Activated CD4-positive, alpha-beta T cell treated with anti-CD3 and anti-CD28 coated beads, Interleukin-2, amount 50 U/mL, for 24 hours (primary cell): ENCODE measurements at places on chromosomes 2 and 18.
A peak's percentile ranks its signal among the peaks of the same experiment; 100 is the strongest.

GRCh38 chr18:78586586-78586985 is 393.0 kb upstream of the SALL3 start:
- no peak for DNase-seq

DNA sequence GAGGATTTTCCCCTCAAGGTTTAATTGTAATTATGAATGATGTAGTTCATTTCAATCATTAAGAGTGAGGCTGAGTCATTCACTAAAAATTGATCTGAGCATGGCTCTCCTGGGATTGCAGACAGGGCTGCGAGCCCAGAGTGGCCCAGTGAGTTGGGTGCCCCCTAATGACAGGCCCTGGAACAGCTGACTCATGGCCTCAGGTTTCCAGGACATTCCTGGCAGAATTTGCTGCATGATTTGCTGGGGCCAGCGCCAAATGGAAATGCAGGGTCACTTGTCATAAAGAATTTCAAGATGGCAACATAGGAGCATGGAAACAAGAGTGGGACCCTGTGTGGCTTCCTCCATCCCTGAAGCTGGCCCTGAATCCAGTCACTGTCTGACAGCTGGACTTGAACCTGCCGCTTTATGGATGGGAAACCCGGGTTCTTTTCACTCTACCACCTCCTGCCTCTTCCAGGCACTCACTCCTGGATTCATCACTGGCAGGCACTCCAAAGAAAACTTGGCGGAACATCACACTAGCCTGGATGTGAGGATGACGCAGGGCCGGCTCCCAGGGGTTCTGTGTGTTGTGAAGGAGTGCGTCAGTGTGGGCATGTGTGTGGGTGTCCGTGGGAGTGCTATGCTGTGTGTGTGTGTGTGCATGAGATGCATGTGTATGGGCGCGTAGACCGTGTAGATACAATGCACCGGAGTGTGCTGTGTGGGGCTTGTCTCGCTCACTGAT is 15.2 kb downstream of the OTOF start:
- no peak for DNase-seq

- DNase-seq, result no peak
These were observed 1739.1 kb upstream of the PIK3C3 start for GRCh38 chr18:40215979-40216378.

DNA sequence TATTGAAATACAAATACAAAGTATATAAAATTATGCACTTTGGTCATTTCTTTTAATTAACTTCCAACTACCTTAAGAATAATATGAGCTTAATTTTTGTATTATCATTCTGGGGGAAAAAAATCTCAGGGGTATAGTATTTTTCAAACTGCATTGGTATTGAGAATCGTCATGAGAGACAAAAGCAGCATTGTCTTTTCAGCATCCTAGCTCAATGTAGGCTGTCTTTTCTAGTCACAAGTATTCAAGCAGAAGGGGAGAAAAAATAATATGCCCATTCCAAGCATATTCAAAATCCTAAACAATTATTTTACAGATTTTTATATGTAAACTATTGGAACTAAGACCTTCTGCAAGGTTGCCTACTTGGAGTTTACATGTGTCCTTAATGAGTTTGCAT is 693.3 kb downstream of the LRP1B start:
- DNase-seq, result no peak

DNA sequence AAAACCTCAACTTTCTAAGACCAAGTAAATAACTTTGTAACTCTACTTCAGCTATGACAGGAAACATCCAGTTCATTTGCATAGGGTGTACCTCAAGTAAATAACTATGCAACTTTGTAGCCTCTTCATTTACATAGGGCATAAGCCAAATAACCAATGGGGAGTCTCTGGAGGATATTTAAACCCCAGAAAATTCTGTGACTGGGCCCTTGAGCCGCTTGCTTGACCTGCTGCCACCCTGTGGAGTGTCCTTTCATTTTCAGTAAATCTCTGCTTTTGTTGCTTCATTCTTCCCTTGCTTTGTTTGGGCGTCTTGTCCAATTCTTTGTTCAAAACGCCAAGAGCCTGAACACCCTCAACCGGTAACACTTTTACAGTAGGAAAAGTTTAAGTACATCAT is 1112.7 kb upstream of the NRXN1 start:
- DNase-seq, result no peak

DNA sequence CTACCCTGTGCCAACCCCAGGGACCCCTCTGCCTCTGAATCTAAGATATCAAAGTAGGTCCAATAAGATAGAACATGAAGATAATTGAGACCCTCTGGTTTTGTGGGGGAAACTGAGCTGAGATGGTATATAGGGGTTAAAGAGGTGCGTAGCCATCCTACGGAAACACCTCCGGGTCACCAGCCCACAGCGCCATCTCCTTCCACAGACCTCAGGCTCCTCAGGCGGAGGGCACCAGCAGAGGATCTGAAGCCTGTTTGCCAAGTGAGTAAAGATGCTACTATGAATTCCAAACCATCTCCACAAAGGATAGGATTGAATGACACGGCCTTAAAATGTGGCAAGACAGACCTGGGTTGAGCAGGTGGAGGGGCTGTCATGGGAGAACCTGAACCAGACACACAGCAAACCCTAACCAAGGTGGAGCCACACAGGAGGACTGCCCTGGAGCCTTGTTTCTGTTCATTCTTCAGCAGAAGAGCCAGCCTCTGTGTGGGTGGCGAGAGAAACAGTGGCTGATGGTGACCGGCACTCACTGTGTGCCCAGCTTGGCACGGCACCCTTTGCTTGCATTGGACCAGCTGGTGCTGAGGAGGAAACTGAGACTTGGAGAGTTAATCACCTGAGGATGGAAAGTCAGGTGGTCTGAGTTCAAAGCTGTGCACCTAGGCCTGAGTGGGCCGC is 10.2 kb downstream of the GBX2 start:
- no peak for DNase-seq

GRCh38 chr2:29991086-29991485 is 69.7 kb upstream of the ALK start:
- no peak for DNase-seq

DNA sequence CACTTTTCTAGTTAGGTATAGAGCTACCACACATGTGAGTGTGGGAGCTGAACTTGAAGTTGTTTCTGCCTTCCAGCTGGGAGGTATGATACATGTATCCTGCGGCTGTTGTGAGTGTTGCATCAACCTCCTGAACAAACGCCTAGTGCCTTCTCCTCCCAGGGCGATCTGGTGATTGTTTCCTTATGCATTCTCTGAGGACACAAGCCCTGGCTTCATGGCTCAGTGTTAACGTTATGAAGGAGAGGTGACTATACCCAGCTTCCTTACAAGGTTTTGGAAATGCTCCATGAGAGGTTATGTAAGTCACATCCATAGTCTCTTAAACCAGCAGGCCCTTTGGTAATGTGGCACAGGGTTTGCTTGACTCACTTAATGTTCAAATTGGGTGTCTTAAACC is 64.9 kb downstream of the SPRED2 start:
- DNase-seq, result no peak

DNA sequence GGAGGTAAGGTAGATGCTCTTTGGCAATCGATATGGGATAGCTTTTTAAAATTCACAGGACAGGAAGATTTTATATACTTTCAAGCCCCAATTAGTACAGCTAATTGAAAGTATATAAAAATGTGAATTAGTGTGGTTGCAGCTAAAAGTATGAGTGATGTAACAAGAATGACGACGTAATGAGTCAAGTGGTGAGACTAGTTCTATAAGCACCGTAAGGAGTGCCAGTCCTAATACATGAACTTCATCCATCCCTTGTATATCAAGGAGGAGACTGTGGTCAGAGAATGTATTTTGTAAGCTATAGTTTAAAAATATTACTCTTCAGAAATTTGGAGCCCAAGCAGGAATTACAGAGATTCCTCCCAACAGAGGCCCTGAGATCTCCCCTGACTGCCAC is 25.8 kb downstream of the DNAJC27 start:
- no peak for DNase-seq

DNA sequence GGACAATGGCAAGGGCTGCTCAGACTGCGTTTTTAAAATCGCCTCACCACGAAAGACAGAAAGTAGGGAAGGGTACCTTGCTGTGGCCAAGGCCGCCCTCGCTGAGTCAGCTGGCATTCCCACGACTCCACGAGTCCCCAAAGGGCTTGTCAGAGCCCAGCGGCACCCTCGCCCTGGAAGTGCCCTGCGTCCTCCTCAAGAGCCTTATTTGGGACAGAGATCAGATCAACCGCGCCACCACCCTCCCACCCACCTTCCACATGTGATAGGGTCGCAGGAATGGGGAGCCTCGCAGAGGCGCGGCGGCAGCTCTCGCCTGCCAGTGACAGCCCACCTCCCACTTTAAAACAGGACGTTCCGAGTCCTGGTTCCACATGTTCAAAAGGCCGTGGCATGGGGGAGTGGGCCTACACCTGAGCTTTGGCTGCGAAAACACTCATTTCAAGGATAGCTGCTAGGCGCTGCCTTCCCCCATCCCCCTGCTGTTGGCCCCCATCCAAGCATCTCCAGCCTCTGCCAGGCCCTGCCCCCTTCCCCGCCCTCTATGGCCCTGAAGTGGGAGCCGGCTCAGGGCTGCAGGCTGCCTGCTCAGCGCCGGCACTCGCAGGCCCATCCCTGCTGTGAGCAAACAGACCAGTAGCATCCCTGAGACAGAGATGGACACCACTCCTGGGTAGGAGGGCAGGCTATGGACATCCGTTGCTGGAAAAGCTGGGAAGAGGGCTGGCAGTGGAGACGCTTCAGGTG is 38.1 kb upstream of the ARHGEF4 start:
- DNase-seq, result no peak

DNA sequence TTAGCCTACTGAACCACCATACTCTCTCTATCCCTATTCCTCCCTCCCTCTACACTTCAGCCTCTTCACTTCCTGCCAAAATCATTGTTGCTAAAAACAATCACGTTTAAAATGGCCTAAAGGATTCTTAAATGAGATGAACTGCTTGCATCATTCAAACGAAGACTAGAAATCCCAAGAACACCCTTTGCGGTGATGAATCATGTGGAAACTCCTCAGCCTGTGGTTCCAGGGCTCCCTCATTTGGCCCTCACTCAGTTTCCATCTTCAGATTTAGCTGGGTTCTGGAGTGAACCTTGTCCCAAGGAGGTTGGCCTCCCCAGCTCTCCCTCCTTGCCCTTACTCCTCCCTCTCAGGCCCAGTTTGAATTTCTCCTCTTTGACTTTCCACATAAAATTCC is 125.6 kb upstream of the CDC42EP3 start:
- no peak for DNase-seq

- peak; percentile 53 for DNase-seq
These were observed 100.7 kb downstream of the ANKRD44 start for GRCh38 chr2:197209742-197210408.

GRCh38 chr2:133377599-133377998 is 190.7 kb downstream of the NCKAP5 start:
- DNase-seq, result no peak

DNA sequence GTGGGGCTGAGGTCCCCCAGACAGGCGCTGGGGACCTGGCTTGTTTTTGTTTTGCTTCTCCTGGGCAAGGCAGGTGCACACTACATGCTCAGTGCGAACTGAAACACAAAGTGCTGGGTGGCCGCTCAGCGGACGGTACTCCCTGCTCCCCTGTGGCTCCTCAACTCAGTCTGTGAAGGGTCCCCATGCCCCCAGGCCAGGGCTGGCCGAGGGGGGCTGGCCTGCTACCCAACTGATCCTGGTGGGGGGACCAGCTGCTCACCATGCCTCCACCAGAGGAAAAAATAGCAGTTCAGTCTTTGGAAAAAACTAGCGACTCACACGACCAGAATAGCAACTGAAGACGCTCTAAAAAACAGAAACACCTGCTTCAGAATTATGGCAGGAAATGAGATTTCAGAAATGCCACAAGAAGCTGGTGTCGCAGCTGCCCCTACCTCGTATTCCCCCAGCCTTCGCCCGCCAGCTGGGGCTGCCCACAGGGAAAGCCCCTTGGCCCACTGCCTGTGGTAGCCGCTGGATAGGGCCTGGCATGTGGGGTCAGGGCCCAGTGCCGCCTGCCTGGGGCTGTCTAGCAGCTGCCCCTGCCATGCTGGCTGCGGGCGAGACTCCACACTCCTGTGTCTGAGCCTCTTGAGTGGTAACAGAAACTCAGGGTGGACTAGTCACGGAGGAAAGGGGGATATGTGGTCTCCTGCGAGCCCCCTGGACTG is 43.7 kb downstream of the MEX3C start:
- DNase-seq, result peak; percentile 20

DNA sequence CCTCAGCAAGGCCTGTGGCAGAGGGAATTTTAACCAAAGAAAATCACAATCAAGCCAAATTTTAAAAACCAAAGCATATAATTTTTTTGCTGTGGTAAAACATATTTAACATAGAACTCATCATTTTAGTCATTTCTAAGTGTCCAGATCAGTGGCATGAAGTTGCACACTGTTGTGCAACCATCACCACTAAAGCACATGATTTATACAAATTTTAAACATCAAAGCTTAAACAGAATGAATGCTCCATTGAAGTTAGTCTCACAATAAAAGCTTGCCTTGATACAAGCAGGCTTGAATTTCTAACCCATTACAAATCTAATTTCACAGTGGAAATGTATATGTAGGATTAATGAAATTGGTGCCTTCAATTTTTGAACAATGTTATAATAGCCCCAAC is 31.2 kb downstream of the FTCDNL1 start:
- DNase-seq, result no peak
